Renal cortex interstitium (tissue), 15 donors: ENCODE measurements at places on chromosomes 12 and 14. TPM values are rescaled to one million over a fixed set of nuclear protein-coding genes. Genes with fewer than 3 reads are reported as not detected.
A peak's percentile ranks its signal among the peaks of the same experiment; 100 is the strongest.

The LRRIQ1 gene
- polyA plus RNA-seq = 35.8 TPM

GRCh38 chr14:51086044-51086443 is 8.9 kb downstream of the TRIM9 start:
- no peak for DNase-seq

GRCh38 chr12:112182499-112182898 is 57.1 kb downstream of the TRAFD1 start:
- no peak for DNase-seq

DNA sequence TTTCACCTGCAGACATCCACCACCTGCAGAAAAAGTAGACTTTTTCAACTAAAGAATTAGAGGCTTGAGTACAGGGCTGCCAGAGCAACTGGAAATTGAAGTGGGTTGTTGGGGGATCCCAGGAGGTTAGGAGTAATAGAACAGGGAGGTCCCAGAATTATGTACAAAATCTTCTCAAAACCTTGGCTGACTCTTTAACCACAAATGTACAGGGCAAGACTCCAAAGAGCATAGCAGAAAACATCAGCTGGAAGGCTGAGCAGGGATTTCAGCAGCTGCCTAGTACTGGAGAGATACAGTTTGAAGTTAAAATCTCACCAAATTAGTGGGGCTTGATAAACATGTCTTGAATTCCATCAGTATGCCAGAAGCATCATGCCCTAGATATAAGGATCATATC is 191.6 kb downstream of the CRADD start:
- no peak for DNase-seq

DNA sequence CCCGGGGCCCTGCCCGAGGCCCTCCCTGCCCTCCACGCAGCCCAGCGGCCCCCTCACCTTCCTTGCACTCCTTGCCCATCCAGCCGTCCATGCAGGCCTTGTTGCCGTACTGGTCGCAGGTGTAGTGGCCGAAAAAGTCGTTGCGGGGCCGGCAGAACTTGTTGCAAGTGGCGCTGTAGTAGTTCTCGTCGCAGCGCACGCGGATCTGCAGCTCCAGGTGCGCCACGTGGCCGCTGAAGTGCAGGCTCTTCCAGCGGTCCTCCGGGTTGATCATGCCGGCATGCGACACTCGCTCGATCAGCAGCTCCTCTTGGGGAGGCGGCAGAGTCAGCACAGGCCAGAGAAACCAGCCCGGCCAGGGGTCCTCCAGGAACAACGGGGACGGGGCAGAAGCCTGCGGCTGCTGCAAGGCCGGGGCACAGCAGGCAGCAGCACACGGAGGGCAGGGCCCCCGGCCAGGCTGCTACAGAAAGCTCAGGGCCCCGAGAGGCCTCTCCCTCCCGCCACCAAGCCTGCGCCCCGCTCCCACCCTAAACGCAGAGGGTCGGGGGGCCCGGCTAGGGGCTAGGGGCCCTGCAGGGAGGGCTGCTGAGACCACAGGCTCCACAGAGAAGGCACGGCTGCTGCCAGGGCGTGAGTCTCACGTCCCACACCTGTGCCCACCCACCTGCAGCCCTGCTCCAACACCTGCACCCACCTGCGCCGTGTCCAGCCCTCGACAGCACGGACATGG is 12.7 kb downstream of the JAG2 start:
- no peak for DNase-seq

The CPNE6 gene
- polyA plus RNA-seq = not detected

DNA sequence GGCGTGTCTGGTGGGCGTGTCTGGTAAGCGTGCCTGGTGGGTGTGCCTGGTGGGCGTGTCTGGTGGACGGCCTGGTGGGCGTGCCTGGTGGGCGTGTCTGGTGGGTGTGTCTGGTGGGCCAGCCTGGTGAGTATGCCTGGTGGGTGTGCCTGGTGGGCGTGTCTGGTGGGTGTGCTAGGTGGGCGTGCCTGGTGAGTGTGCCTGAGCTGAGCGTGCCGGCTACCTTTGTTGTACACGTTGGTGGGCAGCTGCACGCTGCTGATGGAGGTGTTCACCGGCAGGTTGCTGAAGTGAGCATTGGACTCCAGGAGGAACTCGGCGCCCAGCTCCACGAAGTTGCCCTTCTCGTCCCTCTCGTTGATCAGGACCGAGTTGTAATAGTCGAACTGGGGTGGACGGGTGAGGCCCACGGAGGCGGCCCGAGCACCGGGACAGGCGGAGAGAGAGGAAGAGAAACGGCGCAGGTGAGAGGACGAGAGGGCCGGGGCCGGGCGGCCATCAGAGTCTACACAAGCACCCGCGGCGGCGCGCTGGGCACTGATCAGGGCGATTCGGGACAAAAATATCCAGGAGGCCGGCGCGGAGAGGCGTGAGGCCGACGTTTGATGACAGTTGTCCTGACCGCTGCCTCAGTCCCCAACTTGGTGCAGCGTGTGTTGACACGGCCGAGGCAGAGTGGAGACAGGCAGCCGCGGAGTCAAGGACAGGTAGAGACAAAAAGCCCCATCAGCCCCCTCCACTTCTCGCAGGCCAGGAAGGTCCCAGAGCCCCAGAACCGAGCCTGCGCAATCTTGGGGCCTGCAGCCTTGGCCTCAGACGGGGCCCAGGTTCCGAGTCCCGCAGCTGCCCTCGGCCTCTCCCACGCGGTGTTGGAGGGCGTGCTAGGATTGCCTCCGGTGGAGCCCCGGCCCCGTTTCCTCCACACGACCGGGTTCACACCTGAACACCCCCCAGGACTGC is 10.5 kb downstream of the CACNA2D4 start:
- no peak for DNase-seq

DNA sequence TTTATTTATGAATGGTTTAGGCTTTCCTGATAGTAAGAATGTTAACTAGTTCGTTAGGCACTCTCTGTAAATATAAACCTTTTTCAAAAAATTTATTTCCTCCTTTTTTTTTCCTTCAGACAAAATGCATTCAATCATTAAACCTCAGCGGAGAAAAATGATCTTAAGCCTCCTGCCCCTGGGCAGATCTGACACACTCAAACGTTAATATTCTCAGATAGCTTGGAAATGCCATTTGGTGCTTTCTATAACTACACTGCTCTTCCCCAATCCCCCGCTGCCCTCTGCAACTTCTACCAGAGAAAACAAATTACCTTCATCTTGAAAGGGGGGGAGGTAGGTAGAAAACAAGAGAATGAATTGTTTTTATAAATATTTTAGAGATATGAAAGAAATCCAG is 521.2 kb downstream of the MED13L start:
- no peak for DNase-seq

DNA sequence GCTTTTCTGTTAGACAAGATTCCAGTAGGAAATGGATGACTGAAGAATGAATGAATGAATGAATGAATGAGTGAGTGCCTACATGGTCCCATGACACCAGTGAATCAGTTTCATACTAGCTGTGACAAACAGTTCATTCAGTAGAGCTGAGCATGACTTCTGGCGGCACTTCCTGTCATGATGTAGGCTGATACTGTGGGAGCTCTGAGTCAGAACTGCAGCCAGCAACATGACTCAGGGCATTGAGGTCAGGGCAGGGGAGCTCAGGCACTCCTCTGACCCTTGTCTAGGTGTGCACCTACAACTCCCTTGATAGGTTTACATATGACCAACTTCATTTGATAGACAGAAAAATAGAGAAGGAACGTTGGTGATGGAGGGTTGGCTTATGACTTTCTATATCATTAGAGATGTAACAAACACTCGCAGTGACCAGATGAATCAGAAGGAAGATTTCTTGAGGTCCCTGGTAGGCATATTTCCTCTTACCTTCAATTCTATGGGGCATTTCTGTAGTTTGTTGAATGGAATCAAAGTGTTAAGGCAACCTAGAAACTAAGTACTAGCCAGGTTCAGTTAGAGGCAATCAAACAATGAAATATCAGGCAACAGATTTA is 139.3 kb upstream of the ARHGAP5 start:
- DNase-seq = no peak

DNA sequence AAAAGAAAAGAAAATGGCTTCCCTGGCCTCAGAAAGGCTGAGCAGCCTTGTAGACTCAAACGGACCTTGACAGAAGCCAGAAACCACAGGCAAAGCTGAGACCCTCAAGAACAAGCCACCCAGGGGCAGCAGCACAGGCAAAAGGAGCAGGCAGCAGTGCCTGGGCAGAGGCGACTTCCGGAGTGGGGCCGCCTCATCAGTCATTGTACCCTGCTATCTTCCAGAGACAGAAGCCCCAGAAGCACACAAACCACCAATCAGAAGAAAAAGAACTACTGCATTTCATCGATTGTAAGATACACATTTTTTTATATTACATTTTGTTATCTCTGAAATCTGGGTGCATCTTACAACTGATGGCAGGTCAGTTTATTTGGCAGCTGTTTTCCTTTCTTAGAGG is 58.2 kb upstream of the ZFP36L1 start:
- DNase-seq = no peak

The CABP1 gene
- 4.7 TPM for polyA plus RNA-seq

GRCh38 chr12:123076604-123077297 is 74.1 kb downstream of the PITPNM2 start:
- DNase-seq = no peak

GRCh38 chr14:50012644-50013043 is 103.7 kb downstream of the VCPKMT start:
- DNase-seq = no peak

DNA sequence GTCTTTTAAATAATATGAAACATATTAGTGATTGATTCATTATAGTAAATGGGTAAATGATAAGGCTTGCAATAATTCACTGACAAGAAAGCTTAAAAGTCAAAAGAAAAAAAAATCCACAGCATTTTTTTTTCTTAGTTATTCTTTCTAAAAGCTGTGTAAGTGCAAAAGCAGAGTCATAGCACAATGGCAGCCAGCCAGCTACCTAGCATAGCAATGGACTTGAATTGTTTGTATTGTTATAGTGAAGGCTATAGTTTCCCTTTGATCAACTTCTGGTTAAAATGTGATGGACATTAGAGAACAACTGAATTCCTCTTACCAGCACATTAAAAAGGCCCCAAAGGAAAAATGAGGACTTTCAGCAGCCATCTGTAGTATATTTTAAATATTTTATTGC is 232.1 kb downstream of the NAV3 start:
- DNase-seq = peak; percentile 6

DNA sequence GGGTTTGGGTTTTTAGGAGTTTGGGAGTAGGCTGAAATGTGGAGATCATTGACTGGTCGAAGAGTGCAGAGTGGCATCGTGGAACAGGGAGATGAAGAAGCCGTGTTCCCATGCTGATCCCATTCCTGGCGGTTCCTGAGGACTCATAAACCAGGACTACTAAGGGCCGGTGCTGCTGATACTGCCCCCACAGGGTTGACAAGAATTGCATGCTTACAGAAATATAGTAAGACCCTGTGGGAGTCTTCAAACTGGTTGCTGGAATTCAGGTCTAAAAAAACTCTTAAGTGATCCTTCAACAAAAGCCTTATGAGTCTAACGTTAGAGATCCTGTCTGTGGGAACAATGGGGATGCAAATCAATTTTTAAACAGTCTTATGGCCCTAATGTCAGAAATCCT is 64.0 kb upstream of the ARHGAP5 start:
- no peak for DNase-seq

The ZNF641 gene
- 25.5 TPM for polyA plus RNA-seq

- DNase-seq = no peak
Observed at GRCh38 chr14:43914041-43914693, 592.9 kb downstream of the FSCB start.

The PDE6H gene
- not detected for polyA plus RNA-seq

- DNase-seq = no peak
Observed at GRCh38 chr12:1532375-1533165, 61.8 kb downstream of the FBXL14 start.

DNA sequence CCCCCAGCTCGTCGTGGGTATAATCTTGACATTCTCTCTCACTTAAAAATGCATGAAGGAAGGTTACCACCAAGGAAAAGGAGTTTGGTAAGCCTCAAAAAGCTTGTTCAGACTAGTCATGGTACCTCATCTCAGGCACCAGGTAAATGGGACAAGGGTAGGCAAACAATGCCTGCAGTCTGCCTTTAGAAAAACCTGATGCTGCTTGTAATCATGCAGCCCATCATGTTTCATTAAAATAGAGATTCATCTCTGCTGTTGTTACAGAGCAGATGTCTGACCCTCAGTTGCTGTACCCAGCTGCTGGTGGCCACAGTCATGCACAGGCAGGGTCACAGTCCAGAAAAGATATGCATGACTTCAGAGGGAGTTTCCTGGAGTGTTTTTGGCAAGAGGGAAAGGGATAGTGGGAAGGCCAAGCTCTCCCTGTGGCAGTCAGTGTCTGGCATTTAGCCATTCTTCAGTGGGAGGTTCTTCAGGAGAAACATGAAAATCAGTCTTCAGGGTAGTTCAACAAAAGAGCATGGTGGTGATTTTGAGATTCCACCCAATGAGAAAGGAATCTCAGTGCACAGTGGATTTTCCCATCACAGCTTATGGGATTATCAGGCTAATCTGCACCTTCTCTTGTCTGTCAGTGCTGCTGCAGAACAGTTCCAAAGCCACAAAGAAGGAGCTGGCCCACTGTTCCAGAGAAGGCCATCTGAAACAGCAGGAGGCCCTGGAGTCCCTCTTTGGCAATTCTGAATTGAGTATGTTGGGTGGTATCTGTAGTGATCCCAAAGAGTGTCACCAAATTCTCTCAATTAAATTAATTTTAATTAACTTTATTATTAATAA is 202.7 kb upstream of the FRMD6 start:
- no peak for DNase-seq

DNA sequence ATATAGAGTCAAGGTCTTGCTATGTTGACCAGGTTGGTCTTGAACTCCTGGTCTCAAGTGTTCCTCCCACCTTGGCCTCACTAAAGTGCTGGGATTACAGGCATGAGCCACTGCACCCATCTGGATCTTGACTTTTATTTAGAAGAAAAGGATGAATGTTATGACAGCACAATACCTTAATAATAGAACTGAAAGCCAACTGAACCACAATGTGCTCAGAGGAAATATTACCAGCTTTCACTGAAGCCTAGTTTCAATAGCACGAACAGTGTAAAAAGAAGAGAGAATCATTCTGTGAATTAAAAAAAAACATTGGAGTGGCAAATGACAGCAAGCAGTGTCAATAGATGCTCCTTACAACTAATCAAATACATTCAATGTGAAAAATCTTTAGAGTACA is 239.2 kb upstream of the RMST start:
- no peak for DNase-seq

- no peak for DNase-seq
Observed at GRCh38 chr14:103680491-103681231, 34.6 kb downstream of the XRCC3 start.

DNA sequence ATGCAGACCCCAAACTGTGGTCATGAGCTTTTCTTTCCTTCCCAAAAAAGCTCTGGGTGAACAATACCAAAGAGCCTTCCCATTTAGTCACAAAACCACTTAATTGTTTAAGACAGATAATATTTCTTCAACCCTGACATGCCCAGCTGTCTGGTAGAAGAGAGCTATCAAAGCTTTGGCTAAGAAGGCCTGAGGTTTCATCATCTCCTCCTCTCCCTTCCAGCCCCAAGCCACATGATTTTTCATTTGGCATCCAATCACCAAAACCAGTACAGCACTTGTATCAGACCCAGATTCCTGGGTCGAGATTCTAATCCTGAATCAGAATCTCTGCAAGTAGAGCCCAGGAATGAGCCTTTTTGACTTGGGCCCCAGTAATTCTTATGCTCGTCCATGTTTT is 199.6 kb upstream of the TMEM260 start:
- no peak for DNase-seq

GRCh38 chr12:126248871-126249403 is 1183.7 kb downstream of the AACS start:
- DNase-seq = no peak

The PRPH gene
- 0.34 TPM for polyA plus RNA-seq

GRCh38 chr12:51832354-51833107 is 16.0 kb downstream of the FIGNL2 start:
- no peak for DNase-seq

- no peak for DNase-seq
Observed at GRCh38 chr12:132178801-132179401, 34.6 kb downstream of the NOC4L start.

The SOAT2 gene
- polyA plus RNA-seq = 2.3 TPM

GRCh38 chr12:124218243-124218560 is 76.7 kb upstream of the RFLNA start:
- DNase-seq = no peak
